ENCODE measurements at places on chromosomes 2 and 18.

DNA sequence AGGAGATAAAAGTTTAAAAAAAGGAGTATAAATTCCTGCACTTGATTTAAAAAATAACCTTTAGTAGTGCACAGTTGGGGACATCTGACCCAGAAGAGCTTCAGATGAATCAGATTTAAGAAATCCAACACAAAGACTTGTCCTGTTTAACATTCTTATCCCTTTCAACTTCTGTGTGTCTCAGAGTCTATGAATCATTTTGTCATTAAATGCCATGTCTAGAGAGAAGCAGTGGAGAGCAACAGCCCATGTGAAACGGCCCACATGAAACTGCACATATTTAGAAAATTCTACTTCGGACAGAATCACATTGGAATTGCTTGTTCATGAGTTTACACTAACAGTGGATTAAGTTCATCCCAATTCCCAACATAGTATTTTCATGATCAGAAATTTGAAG is 278.6 kb downstream of the SLC8A1 start:
- DNase-seq: no peak

- peak; percentile 34 for DNase-seq
Observed at GRCh38 chr2:175366815-175367214, 185.3 kb upstream of the ATP5MC3 start.

GRCh38 chr18:26477828-26478466 is 70.4 kb downstream of the KCTD1 start:
- no peak for DNase-seq

- no peak for DNase-seq
Observed at GRCh38 chr18:58454406-58455061, 174.4 kb downstream of the ALPK2 start.

DNA sequence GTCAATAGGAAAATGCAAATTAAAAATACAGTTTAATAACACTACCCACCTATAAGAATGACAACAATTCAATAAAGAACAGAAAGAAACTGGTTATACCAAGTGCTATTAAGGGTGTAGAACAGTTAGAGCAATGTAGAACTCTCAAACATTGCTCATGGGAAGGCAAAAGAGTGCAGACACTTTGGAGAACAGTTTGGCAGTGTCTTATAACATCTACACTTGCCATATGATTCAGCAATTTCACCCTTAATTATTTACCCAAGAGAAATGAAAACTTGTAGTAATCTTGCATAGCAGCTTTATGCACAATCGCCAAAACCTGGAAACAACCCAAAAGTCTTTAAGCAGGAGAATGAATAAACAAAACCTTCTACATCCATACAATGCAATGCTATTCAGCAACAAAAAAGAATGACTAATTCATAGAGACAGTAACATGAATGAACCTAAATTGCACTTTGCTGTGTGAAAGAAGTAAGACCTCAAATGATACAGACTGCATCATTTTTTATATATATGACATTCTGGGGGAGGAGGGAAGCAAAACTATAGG is 455.2 kb downstream of the THSD7B start:
- DNase-seq: no peak

- DNase-seq: no peak
Observed at GRCh38 chr2:55051026-55051866, 995 bp upstream of the RTN4 start.

DNA sequence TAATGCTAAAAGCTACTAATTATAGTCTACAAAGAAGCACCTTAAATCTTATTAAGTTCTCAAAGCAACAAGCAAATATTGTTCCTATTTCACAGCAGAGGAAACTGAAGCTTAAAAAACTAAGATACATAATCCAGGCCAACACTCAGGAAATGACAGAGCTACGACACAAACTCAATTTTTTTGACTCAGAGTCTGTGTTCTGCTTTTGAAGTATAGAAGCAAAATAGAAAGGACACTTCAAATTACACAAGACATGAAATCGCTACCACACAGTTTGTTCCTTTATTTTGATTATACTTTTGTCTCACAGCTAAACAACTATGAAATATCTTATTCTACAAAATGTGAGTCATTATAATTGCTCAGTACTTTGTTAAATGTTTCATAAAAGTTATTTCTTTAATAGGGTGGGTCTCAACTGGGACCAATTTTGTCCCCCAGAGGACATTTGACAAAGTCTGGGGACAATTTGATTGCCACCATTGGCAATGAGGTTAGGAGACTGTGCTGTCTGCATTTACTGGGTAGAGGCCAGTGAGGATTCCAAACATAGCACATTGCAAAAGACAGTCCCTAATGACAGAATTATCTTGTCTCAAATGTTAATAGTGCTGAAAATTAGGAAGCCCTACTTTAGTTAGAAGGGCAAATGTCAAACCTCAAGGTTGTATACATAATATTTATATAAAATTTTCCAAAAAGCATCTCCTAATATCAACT is 101.5 kb upstream of the GRB14 start:
- DNase-seq: no peak

DNA sequence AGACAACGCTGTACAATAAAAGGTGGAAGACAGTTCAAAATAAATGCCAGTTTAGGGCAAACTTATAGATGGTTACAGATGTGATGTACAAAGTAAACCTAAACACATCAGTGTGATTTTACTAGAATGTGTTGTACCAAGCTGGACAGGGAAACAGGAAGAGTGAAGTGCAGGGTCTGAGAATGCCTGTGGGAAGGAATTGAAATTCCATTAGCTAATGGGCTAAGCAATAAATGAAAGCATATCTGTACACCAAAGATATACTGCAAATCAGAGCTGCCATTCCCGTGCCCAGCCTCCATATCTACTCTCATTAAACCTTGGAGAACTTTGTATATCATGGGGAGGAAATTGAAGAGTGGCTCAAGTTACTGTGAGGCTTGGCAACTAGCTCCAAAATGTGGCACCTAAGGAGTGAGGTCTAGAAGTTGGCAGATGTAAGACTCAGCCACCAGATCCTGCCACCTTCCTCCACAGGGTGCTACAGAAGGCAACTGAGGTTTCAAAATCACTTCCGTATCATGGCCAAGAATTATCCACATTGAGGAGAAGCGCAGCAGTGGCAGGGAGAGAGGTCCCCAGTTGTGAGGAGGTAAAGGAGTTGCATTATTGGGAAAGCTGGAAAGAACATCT is 277.8 kb downstream of the TCF4 start:
- DNase-seq: no peak

- DNase-seq: no peak
Observed at GRCh38 chr2:62038975-62039771, 133.7 kb downstream of the COMMD1 start.
